Left renal cortex interstitium (tissue), 4 donors: ENCODE measurements at places on chromosomes 5 and 9.
A peak's percentile ranks its signal among the peaks of the same experiment; 100 is the strongest.

- DNase-seq: no peak
These were observed 99.5 kb downstream of the FBXW11 start for GRCh38 chr5:171906703-171907590.

- no peak for DNase-seq
These were observed 213.0 kb downstream of the FBXL17 start for GRCh38 chr5:108168915-108169314.

- DNase-seq: no peak
These were observed 7.4 kb downstream of the NPR2 start for GRCh38 chr9:35798658-35799374.

DNA sequence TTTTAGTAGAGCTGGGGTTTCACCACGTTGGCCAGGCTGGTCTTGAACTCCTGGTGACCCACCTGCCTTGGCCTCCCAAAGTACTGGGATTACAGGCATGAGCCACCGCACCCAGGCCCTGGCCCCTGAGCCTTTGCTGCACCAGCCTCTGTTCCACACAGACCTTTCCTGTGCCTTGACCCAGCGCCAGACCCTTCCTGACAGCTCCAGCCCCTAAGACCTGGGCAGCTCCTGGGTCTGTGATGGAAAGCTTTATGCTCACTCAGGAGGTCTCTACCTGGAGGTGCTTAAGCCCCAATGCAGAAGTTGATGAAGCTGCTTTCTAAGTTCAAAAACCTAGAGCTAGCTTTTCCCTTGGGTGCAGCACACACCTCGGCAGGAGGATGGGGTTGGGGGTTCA, 58.8 kb upstream of the NEK6 start:
- no peak for DNase-seq

GRCh38 chr9:98427491-98427890, 172.0 kb upstream of the TBC1D2 start:
- DNase-seq: no peak

- no peak for DNase-seq
These were observed 18.8 kb downstream of the S1PR3 start for GRCh38 chr9:89010056-89010455.

GRCh38 chr5:146888351-146888978, 9.9 kb upstream of the PPP2R2B start:
- no peak for DNase-seq

- DNase-seq: no peak
These were observed 48.7 kb downstream of the RICTOR start for GRCh38 chr5:39025456-39025855.

DNA sequence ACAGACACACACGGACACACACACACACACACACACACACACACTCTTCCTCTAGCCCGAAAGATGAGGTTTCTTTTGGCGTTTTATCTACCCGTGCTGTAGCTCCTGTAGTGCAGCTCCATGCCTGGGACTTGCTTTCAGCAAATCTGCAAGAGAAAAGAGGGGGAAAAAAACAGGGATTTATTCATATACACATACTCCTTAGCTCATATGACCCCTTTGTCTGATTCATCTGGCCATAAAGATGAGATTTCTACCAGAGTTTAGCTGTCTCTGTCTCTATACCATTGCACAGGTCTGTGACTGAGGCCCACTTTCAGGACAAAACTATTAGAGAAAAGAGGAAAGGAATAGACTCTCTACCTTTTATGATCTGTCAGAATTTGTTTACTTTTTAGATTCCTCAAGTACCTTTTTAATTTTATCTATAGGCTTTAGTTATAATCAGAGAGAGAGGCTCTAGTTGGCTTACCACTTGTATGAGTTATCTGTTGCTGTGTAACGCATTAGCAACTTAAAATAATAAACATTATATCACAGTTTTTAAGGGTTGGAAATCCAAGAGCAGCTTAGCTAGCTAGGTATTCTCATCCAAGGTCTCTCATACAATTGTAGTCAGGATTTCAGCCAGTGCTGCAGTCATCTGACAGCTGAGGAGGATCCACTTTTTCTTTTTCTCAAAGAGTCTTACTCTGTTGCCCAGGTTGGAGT, 14.7 kb downstream of the SNX2 start:
- DNase-seq: no peak

GRCh38 chr5:150347451-150347850, 10.0 kb upstream of the TCOF1 start:
- DNase-seq: no peak

GRCh38 chr5:66720780-66721179, 124.6 kb downstream of the MAST4 start:
- no peak for DNase-seq

DNA sequence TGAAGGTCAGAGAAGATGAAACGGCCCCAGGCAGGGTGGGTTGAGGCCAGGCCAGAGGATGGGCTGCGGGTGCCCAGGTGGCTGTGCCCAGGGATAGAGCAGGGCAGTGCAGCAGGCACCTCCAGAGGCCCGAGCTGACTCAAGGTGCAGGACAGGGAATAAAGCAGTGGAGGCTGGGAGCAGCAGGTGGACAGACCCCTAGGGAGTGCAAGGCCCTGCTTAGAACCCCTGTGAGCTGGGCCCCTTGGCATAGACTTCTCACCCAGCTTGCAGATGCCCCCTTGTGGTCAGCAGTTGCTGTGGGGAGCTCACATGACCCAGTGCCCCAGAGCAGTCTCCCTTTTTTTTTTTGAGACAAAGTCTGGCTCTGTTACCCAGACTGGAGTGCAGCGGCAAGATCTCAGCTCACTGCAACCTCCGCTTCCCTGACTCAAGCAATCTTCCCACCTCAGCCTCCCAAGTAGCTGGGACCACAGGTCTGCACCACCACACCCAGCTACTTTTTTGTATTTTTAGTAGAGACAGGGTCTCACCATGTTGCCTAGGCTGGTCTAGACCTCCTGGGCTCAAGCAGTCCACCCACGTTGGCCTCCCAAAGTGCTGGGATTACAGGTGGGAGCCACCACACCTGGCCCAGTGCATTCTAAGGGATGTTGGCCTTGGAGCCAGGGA, 118.8 kb downstream of the WNK2 start:
- no peak for DNase-seq

DNA sequence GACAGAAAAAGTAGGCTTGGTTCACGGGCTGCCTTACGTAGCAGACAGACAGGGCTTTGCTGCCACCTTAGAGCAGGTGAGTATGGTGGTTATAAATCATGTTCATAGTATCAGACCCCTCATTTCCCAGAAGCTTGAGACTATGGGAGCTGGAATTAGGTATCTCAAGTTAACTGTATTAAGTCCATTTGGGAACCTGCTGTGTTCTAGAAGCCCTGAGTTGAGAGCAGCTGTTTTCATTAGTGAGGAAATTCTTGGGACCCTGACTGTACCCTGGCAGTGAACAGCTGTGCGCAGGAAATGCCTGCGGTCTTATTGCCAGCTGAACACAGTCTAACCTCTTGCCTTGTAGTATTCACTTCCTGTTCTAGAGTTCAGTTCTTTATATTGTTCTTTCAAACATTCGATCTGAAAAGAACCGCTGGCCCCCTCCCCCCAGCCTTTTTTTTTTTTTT, 29.8 kb downstream of the UGCG start:
- DNase-seq: no peak

DNA sequence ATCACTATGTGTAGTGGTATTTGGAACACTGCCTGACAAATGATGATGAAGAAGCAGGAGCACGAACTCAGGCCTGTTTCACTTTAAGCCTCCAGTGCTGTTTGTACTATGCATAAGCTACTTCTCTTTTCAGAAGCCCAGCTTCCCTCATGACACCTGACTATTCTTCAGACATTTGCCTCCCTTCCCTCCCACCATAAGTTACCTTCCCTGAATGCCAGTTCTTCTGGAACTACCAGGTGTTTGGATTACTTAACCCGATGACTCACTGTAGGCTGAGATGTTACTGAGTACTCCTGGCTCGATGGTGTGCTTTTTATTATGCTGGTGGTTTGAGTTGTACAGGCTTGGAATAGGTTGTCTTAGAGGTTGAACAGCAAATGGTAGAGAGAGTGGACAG, 180.0 kb downstream of the SPATA31D1 start:
- no peak for DNase-seq

DNA sequence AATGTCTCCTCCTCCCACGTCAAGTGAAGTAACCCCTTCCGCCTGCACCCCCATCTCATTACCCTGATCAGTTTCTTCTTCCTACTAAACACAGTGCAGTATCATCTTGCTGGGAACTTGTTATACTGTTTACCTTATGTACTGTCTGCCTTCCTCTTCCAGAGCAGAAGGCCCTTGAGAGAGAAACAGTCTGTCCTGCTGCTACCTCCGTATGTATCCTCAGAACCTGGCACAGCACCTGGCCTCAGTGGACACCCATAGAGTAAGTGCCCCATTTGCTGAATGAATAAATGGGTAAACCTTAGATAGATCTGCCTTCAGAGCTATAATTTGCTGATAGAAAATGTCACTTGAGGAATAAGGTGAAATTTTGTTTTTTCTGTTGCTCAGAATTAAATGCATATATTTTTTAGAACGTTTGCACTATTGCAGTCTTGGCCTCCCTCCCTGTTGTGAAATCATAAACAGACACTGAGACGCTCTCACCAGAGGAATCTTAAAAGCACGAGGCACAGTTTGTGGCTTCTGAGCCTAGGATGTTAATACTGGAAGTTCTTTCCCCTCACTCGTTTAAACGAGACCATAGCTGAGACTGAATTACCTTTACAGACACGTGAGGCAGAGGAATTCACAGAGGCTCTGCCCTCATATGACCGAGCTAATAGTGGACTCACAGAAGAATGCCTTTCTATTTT, 223.1 kb upstream of the DAP start:
- no peak for DNase-seq

DNA sequence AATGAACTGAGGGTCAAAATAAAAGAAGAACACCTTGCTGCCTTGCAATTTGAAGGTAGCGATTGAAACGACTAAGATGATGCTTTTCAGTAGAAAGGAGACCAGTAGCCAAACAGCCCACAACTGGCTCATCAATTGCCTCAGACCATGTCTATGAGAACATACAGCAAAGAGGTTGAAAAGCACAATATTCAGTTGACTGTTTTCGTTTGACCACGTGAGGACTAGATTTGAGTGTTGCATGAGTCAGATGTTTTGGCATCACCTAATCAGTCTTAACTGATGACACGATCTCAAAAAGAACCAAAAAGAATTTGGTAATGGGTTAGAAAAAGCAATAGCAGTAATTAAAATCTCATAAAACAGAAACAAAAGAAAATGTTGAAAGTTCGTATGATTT, 82.7 kb upstream of the IL7R start:
- DNase-seq: no peak

DNA sequence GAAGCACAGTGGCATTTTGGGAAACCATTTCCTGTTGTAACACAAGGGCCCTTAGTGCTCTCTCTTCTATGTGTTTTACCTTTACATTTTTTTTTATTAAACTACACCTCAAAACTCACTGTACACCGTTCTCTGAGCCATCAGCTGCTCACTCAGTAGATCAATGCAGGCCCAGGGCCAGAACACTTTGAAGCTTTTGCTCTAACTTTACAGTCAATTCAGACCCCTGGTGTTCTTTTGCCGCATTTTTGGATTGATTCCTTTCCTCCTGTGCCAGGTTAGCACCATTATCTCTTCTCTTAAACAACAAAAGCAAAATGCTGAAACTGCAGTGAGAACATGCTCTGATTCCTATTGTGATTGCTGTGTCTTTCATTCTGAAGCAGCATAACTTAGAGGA, 269.8 kb upstream of the RGMB start:
- DNase-seq: no peak

DNA sequence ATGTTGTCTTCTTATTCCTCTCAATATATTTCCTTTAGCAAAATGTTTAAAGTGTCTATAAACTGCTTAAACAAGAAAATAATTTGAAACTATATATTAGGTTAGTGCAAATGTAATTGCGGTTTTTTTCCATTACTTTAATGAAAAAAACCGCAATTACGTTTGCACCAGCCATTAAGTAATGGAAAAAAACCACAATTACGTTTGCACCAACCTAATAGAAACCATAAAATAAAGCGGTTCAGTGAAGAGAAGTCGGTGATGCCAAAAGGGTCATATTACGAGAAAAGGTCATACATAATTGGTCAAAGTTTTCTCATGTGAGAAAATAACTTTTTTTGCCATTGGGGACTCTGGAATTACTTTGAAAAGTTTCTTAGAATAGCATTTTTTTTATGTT, 385.6 kb upstream of the ST8SIA4 start:
- no peak for DNase-seq

DNA sequence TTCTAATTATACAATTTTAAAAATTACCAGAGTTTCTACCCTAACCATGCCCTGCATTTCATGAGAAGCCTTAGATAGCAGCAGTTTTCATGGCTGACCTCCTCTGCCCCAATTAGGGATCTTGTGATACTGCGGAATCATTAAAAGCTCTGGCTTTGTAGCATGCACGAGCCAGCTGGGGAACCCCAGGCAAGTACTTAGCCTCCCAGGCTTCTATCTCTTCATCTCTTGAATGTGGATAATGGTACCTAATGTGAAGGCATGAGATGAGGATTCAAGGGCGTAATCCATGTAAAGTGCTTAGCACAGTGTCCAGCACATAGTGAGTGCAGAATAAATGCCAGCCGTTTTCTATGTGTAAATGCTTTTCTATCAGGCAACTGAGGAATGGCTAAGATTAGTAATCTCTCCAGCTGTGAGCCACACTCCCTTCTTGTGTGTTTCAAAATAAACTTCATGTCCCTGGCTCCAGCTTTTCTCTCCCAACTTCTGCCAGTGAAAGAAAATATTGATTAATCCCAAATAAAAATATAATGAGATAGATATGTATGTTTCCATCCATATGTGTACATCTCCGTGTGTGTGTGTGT, 88.4 kb downstream of the APBA1 start:
- no peak for DNase-seq

- peak; percentile 77 for DNase-seq
These were observed at the start of gene TNFAIP8 for GRCh38 chr5:119355685-119356611. TNFAIP8 (plus strand) TSS chr5:119356019; CDS start chr5:119356091, 72 bp downstream.

- no peak for DNase-seq
These were observed 1046.7 kb upstream of the C9orf72 start for GRCh38 chr9:28620011-28620410.

DNA sequence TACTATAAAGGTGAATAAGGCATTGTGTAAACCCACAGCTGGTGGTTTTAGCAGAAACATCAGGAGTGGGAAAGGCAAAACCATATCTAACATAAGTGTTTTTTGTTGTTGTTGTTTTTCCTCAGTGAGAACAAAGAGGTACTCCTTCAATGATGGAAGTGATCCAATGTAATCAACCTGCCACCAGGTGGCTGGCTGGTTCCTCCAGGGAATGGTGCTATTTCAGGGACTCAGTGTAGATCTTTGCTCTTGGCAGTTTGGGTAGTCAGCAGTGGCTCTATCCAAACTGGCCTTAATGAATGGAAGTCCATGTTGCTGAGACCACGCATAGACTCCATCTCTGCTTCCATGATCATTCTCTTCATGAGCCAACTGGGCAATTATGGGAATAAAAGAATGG, 10.8 kb downstream of the DMRTA1 start:
- DNase-seq: no peak

GRCh38 chr5:106727071-106727470, 943.7 kb downstream of the EFNA5 start:
- DNase-seq: no peak
